NCI-H460 (cell line): ENCODE measurements at places on chromosomes 13 and 19.

GRCh38 chr13:75296641-75297040, 185.3 kb downstream of the TBC1D4 start:
- no peak for DNase-seq

DNA sequence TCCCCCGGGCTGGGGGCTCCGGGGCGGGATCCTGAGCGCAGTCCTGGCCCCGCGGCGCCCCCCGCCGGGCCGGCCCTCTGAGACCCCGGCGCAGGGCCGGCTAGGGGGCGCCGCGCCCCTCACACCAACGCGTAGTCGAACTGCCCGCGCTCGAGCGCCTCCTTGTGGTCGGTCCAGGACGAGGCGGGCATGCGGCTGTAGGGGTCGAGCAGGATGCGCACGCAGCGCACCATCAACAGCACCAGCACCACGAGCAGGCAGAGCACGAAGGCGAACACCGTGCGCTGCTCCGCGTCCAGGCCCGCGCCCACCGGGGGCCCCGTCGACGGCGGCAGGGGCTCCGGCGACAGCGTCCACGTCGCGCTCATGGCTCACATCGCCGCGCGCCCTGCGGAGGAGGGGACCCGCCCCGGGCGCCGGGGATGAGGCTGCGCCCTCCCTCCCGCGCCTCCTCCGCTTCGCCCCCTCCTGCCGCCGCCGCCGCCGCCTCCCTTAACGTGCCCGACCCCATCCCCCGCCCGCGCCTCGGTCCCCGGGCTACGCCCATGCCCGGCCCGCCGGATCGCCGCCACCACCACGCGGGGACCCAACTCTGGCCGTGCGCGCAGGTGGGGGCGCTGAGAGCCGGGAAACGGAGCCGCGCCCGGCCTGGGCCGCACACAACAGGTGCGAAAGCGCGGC, 624 bp downstream of the CTXN1 start:
- peak; percentile 63 for DNase-seq

DNA sequence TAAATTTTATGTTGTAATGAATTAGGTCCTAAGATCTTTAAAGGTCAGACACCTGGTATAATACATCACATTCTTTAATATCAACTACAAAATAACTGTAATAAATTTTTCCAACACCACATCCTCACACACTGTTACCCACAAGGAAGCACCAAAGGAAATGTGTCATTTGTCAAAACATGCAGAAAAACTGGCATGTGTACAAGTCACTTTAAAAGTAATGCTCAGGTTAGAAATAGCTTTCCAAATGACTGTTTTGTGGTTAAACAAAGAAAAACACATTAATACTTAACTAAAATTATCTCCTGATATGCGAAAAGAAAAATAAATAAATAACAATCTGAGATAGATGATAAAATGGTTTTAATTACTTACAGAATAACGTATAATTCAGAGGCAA, 74.7 kb downstream of the MZT1 start:
- DNase-seq: no peak

DNA sequence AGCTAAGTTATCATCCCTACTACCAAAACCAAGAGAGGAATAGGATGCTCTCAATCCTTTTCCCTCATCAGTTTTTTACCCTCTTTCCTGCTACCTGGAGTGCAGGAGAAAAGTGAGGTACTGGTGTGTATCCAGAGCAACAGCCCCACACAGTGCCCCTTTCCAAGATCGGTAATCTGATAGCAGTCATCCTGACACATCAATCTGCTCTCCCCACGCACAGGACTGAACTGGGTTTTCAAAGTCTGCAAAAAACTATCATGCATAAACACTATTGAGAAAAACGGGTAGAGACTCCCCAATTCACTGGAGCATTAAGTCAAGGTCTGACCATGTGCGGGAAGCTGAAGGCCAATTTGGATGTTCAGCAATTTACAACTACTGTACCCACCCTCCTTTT, 284.8 kb downstream of the RBM26 start:
- DNase-seq: no peak
